ENCODE measurements at places on chromosomes 2 and 18.

DNA sequence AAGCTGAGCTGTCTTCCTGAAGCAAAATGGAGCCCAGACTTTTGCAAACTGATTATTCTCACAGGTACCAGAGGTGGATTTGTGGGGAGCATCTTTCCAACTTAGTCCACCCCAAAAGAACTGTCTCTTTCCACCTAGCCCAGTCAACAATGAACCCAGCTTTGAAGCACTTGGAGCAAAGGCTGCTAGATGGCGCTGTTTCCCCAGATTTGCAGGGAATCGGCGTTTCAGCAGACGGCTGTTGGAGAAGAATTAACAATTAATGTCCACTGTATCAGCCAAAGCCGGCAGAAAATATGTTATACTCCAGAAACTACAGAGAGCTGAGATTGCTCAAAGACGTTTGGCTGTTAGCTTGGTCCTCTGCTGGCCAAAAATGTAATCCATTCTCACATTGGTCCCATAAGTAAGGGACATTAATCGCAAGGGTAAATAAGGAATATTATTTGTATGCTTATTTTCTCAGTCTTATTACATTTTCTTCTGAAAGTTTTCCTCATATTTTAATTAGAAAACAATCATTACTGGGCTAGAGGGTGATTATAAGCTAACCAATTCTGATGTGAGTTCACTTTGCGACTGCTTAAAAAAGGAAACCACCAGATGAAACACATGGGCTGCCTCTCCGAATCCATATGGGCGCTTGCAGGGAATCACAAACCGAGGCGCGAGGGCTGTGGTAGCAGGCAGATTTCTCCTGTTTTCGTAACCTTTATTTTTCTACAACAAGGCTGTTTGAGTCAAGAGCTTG is 423.8 kb upstream of the MEX3C start:
- DNase-seq, result no peak

- no peak for DNase-seq
Measured at GRCh38 chr2:227154986-227155774, 8.8 kb downstream of the COL4A4 start.

DNA sequence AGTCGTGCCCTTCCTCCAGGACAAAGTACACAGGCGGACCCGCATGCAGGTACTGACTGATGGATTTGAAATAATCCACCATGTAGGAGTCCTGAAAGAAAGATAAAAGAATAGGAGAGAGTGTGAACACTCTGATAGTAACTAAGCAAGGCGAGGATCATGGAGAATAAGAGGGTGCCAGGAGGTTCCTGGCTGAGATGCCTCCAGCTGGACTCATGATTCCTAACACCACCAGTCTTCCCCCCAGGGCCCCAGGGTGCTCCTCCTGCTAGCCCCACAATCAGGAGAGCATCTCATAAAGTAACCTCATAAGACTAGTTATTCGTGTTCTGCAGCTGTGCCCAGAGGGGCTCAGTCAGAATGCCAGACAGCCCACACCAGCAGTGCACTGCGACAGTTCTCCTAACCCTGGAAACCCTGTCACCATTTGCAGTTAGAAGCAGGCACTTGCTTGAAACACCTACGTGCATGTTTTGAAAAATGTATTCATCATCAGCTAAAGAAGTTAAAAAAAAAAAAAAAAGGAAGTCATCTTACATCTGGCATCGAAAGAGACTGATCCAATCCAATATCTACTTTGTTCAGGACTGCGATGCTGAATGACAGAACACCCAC is 36.7 kb downstream of the RMC1 start:
- DNase-seq, result no peak

- no peak for DNase-seq
Measured at GRCh38 chr2:134296301-134296700, 42.4 kb downstream of the MGAT5 start.

- no peak for DNase-seq
Measured at GRCh38 chr2:215717501-215718381, 281.9 kb upstream of the FN1 start.

- DNase-seq, result no peak
Measured at GRCh38 chr2:26363323-26363722, 16.7 kb upstream of the ADGRF3 start.

GRCh38 chr2:96407041-96407918 is 71.7 kb downstream of the NCAPH start:
- DNase-seq, result peak; percentile 51

GRCh38 chr2:152386266-152386665 is 51.3 kb downstream of the FMNL2 start:
- DNase-seq, result no peak

GRCh38 chr2:11716689-11717321 is 29.6 kb upstream of the LPIN1 start:
- DNase-seq, result no peak

DNA sequence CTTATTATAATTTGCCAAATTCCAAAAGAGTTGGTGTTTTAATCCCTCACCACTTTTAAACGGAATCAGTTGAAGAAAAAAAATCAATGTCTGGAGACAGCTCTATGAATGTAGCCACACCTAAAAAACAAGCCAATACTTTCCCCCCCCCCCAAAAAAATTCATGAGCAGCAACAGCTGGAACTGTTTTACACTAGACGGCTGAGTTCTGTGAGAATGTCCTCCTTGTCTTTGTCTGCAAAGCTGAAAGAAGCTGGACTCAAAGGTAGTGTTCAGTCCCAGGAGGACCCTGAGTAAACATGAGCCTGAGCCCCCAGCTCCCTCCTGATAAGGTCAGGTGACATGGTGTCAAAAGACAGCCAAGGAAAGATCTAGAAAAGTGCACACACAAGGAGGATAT is 68.2 kb downstream of the ZNF521 start:
- no peak for DNase-seq

- no peak for DNase-seq
Measured at GRCh38 chr2:22491442-22491841, 893.5 kb upstream of the KLHL29 start.

GRCh38 chr2:240643811-240644150 is 18.5 kb downstream of the GPR35 start:
- no peak for DNase-seq

GRCh38 chr2:36277146-36277808 is 78.3 kb upstream of the CRIM1 start:
- peak; percentile 46 for DNase-seq

DNA sequence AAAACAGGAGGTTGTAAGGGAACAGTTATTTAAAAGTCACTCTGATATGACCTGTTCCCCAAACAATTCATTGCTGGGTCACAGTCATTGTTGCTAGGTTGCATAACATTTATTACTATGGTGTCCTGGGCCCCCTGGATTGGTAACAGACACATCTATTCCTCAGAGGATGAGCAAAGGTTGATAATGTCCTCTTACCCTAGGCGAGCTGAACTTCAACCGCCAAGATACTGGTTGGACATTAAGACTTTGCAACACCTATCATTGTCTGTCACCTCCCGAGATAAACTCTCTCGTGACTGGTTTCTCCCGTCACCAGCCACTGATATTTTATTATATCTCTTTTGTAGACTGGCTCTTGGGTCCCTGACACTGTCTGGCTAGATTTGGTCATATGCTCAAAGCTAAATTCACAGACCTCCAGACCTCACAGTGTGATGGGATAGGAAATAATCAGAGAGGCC is 361.3 kb downstream of the ZNF521 start:
- DNase-seq, result no peak

- DNase-seq, result no peak
Measured at GRCh38 chr2:9742601-9743000, 100.7 kb upstream of the TAF1B start.

DNA sequence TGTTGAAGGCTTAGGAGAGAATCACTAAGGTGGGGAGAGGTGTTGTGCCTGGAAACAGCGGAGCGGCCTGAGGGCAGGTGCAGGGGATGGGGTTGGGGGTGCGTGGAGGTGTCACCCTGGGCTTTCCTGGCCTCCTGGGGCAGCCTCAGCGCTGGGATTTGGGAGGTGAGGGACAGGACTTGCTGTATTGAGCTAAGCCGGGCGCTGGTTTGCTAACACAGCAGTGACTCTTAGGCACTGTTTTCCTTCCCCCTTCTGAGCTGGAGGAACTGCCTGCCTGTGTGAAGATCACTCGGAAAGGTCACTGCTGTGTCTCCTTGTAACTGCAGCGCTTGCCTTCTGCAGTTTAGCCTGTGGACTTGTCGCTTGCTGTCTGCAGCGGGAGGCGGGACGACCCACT is 21.2 kb downstream of the PRELID3A start:
- no peak for DNase-seq

DNA sequence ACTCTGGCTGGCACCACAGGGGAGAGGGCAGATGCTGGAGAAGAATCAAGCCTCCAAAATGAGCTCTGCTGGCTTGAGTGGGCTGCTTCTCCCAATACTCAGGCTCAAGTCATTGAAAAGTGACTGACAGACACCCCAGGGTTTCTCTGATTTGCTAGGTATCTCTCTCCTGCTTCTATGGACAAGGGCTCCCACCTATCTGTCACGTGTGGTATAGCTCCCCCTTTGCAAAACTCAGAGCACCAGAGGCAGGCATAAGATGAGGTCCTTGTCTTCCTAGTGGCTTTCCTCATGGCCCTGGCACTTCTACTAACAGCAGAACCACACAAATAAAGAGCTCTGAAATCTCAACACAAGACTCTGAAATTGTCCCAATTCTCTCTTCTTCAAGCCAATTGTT is 105.2 kb downstream of the GALNT14 start:
- DNase-seq, result no peak

DNA sequence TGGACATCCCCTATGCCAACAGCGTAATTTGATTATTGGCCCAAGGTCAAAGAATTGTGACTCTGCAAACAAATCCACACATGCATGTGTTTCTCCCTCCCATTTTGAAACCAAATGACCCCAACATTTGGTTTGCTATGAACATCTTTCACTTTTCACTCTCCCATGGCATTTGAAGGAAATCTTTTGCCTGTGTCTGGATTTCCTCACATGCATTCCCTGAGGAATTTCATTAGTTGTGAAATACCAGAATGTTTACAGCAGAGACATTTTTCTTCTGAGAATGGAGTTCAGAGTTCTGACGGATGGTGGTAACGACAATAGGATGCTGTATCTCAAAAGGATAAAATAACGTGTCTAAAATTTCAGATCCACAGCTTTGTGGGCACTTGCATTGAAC is 60.3 kb upstream of the LMAN1 start:
- peak; percentile 46 for DNase-seq

DNA sequence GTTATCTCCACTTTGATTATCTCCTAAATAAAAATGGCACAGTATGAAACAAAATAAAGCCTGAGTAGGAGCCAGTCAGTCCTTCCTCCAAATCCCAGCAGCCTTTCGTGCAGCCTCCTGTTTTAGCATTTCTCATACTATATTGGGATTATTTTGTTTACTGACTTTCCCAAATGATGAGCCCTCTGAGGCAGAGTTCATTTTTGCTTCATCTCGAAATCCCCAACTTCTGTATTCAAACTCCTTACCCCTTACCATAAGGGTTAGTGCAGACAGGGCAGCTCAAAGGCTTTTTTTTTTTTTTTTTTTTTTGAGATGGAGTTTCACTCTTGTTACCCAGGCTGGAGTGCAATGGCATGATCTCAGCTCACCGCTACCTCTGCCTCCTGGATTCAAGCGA is 113.3 kb upstream of the FOSL2 start:
- DNase-seq, result no peak

DNA sequence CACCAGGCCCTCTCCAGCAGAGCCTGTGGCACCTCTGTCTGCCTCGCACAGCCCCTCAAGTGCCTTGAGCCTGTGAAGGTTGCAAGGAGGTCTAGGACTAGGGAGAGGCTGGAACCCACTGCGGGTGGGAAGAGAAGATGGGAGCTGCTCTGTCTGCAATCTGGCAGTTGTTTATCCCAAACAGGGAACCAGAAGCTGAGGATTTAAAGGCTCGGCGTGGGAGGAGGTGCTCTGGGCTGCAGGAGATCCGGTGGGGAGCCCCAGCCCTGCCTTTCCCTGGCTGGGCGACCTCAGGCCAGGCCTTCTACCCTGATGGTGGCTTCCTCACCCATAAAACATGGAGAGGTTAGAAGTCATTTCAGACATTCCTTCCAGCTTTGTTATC is 174.1 kb downstream of the SMAD7 start:
- no peak for DNase-seq

GRCh38 chr2:40285391-40285790 is 166.5 kb downstream of the SLC8A1 start:
- no peak for DNase-seq

Measured in AG09309 (cell line).